ENCODE measurements at places on chromosomes 6 and 20.

GRCh38 chr6:116447496-116448011 lies 13.6 kb upstream of the CALHM6 start:
- DNase-seq, result no peak

DNA sequence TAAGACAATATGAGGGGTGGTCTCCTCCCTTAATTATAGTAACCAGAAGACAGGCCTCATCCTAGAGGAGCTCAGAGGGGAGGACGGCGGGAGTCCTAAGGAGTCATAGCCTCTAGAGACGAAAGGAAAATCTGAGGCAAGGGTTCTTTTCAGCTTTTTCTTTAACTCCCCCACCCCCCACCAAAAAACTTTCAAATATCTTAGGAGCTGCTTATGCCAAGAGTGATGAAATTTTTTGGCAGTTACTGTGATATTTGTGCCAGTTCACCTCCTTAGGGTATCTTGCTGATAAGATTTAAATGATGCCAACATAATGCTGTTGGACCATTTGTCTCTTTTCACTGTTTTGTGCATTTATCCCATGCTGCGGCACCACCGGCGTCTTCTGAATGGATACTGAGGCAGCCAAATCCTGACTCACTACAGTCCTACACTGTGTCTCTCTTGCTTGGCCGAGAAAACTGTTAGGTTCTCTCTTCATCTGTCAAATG lies 44.5 kb upstream of the DSE start:
- no peak for DNase-seq

DNA sequence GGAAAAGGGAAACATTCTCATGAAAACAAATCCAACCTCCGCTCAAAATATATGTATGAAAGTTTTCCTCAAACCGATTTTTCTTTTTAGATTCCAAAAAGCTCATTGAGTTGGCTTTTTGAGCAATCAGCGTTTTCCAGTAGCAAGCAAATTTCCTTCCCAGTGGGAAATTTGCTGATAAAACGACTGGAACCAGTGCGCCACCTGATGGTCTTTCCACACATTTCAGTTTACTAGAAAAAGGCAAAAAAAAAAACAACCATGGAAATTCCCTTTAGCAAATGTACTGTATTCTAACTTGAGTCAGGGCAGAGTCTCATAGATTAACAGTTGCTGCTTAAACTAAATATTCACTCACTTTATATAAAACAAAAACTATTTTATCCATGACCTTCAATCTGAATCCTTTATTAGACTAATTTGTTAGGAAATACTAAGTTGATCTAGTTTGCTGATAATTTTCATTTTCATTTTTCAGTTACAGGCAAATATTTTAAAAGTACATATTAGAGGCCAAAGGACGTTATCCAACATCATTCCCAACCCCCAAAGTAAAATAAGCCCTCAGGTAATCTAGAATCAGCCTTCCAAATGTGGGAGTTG lies 271.5 kb downstream of the FOXA2 start:
- no peak for DNase-seq

DNA sequence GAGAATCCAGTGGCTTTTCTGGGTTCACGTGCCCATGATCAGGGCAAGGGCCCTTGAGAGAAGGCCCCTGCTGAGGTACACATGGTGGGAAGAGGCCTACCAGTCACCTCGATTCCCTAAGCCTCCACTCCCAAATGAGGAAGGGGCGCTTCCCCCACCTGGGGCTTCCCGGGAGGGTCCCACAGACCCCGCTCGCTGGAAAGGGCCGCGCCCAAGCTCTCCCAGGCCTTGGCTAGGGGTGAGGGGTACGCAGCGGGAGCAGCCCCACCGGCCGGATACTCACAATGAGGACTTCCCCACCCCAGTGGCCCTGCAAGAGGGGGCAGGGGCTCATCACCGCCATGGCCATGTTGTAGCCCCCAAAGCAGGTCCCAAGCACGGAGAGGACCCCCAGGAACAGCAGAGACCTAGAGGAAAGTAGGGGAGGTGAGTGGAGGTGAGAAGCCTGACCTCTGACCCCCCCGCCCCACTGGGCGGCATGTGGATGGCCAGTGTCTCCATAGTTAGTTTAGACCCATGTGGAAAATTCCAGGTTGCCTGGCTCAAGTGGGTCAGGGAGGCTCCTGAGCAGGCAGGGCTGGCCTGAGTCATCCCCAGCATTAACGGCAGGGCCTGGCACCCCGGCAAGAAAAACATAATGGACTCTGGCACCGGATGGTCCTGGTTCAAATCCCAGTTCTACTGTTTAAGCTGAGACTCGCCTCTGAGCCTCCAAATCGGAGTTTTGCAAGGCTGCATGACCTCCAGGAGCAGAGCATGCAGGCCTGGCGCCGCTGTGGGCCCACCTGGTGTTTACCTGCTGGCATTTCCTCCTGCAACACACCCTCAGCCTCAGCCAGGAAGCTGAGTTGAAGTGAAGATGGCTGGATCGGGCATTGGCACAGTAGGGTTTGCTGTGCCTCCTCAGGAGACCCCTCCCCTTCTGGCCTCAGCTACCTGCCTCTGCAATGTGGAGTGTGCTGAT lies 6.6 kb downstream of the SLC52A3 start:
- DNase-seq, result no peak

- DNase-seq, result no peak
Observed at GRCh38 chr6:96786336-96786735, 50.9 kb downstream of the GPR63 start.

GRCh38 chr20:56091628-56092234 lies 86.4 kb upstream of the CBLN4 start:
- no peak for DNase-seq

DNA sequence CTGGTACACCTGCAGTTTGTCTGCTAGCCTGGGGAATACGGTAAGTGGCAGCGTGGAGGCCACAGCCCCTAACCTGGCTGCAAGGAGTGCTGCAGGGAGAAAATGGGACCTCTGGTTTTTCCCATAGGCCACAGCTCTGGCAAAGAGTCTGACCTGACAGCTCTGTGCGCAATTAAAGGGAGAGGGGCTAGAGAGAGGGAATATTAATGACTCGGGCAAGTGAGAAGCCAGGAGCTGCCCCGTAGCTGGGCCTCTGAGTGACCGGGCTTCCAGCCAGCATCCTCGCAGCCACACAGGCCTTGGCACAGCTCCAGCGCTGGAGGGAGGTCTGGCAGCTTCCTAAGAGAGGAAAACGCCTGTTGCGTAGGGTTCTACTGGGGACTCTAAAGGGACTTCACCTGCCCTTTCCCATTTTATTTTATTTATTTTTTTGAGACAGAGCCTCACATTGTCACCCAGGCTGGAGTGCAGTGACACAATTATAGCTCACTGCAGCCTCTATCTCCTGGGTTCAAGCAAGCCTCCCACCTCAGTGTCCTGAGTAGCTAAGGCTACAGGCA lies 18.2 kb upstream of the OCSTAMP start:
- DNase-seq, result no peak

GRCh38 chr20:33209789-33210188 lies 7.4 kb upstream of the BPIFA3 start:
- DNase-seq, result peak; percentile 85

- no peak for DNase-seq
Observed at GRCh38 chr20:22389836-22390542, 194.4 kb downstream of the FOXA2 start.

- DNase-seq, result no peak
Observed at GRCh38 chr6:39221115-39221514, 8.2 kb downstream of the KCNK5 start.

GRCh38 chr6:91376686-91377085 lies 789.8 kb upstream of the MAP3K7 start:
- no peak for DNase-seq

DNA sequence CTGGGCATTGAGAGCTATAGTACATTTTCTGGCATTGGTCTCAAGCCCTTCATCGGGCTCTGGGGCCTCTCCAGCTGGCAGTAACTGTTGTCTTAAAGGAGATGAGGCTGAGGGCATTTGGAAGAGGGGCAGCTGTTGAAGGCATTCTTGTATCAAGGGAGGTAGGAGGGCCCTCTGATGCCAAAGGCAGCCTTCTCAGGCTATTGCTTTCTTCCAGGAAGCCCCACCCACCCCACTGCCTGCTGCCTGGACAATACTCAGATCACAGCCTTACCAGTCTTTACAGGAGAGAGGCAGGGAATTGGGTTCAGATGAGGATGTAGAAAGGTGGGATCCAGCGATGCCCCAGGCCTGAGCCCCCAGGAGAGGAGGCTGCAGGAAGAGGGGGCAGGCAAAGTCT lies 46.0 kb downstream of the CPXM1 start:
- DNase-seq, result no peak

DNA sequence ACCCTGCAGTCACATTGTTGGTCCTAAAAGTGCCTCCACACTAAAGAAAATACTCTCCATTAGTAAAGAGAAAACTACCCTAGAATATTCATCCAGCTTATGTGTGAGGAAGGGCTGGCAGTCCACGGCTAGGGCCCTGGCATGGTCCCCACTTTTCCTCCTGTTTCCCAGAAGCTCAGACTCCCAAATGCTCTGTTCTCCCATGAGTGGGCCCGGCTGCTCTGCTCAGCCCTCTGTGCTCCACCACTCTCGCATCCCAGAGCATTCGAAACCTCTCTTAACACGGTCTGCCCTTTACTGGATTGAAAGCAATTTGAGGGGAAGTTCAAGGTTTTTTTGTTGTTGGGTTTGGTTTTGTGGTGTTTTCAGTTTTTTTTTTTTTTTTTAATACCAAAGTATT lies 61.8 kb downstream of the APCDD1L start:
- DNase-seq, result no peak

DNA sequence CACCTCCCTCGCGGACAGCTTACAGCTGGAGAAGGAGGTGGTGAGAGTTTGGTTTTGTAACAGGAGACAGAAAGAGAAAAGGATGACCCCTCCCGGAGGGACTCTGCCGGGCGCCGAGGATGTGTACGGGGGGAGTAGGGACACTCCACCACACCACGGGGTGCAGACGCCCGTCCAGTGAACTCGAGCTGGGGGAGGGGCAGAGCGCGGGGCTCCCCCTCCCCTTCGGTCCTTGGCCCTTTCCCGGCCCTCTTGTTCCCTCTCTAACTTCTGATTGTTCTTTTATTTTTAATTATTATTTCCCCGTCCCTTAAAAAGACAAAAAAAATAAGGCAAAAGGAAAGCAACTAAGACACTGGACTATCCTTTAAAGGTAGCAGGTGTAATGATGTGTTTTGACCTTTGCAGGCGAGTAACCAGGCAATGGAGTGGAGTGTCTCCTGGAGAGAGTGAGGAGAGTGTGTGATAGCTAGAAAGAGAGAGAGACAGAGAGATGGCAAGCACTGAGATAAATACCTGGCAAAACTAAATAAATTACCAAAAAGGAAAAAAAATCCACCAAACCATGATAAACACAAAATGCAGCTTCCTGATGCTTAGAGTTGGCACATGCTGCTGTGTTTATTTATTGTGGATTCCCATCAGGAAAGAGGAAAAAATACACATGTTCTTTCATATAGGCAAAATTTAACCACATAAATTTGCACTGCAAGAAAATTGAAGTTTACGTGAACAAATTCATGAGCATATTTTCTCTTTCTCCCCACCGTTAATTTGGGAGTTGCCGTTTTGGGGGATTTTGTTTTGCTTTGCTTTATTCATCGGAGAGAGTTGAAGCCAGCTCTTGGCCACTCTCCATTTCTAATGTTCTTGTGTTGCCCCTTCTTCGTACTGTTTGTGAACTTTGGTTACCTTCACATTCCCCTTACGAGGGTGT lies 1.9 kb downstream of the POU3F2 start:
- DNase-seq, result no peak

GRCh38 chr6:109702791-109703190 lies 11.7 kb downstream of the FIG4 start:
- no peak for DNase-seq

DNA sequence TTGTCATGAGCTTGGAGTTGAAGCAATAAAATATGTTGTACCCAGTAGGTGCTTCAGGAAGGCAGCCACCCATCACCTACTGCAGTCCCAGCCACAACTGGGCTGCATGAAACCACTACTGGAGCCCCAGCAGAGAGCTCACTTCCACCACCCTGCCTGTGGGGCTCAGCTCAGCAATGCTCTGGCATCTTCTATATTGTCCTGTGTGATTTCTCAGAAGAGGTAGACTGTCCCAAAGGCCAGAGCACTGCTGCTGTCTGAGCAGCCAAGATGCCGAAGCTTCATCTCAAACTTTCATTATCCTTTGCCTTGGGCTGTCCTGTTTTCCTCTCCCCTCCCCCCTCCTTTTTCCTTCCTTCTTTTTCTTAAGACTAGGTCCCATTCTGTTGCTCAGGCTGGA lies 126.9 kb downstream of the DHX35 start:
- DNase-seq, result no peak

GRCh38 chr6:157079771-157080170 lies 243.5 kb downstream of the TMEM242 start:
- no peak for DNase-seq

DNA sequence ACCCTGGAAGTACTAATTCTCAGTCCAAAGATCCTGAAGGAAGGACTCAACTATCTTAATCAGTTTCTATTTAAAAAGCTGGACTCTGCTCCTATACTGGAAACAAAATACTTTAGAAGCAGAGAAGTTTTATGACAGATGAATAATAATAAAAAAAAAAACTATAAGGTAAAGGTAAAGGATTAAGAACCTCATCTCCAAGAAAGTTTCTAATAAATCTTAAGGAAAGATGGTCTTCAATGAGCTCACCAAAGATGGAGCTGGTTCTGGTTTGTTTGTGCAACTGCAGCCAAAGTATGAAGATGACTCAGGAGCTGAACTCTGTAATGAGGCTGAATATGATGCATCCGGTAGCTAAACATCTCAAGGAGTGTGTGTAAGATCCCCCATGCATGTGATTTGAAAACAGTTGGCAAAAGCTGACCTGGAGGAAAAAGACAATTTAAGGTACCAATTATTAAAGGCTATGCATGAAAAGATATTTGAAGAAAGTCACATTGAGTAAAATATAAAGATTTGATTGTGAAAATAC lies 25.2 kb downstream of the MED23 start:
- DNase-seq, result no peak

GRCh38 chr6:142055219-142055618 lies 77.5 kb upstream of the GJE1 start:
- no peak for DNase-seq

GRCh38 chr6:41733360-41733706 lies 2.1 kb downstream of the TFEB start:
- no peak for DNase-seq

GRCh38 chr6:130927305-130927704 lies 100.1 kb downstream of the SMLR1 start:
- no peak for DNase-seq

DNA sequence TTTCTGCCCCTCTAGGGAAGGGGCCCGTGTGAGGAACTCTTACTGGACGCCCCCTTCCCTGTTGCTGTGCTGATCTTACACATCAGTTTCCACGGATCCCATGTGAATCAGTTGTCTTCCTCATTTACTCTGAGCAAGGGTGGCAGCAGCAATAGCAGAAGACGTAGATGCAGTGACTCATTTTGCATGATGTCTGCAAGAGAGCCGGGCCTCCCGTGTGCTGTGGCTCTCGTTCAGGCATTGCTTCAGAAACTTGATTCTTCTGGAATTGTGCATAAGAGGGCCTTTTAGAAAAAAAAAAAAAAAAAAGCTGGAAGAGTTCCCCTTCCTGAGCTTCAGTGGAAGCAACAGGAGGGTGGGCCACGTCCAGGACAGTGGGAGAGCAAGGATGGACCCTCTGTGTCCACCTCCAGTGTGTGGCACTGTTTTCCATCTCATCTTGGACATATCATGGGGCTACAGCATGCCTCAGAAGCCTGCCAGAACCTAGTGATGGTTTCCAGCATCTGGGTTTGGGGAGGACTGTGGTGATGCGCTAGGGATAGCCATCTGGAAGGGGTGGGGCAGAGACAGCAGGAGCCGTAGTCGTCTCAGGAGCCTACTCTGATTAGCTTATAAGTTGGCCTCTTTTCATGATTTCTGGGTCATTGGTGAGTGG lies 62.1 kb downstream of the FOXO3 start:
- no peak for DNase-seq

GRCh38 chr20:49571553-49571835 lies 3.6 kb upstream of the PTGIS start:
- DNase-seq, result no peak
